MG63 (cell line): ENCODE measurements at places on chromosomes 6 and 20. TPM values are rescaled to one million over a fixed set of nuclear protein-coding genes. Genes with fewer than 3 reads are reported as not detected.

DNA sequence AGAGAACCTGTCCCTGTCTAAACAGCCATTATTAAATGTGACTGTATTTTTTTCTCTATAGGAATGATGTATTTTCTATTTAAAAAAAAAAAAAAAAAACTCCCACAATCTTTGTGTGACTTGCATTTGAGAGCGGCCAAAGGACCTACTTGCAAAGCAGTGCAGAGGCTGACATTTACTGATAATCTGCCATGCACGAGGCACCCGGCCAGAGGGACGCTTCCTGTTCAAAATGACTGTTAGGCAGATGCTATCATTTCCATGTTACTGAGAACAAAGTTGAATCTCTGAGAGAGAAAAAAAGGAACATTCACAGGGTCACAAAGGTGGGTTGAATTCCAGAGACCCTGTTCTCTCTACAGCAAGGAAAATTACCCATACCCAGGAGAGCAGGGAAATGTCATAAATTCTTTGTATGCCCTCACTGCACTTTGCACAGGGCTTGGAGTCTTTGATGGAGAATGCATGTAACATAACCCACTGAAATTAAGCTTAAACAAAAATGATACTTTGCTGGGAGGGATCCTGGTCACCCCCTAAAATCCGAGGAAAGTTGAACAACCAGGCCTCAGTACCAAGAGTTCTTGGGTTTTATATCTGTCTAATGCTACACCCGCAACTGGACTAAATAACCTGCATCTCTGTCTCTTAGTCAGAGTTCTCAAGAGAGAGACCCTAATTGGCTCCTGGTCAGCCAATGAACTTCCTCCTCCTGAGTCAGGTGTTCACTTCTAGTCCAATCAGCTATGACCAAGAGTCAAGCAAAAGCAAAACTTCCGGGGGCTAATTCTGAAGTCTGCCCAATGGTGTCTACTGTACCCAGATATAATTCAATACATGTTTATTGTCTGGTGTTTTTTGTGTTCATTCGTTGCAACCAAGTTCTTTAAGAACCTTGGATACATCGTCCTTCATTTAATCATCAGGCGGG lies 61.2 kb downstream of the GCLC start:
- DNase-seq = no peak

Gene WDR46
- 246 and 303 TPM in 2 replicates for total RNA-seq

Gene ATF6B
- total RNA-seq = 2.9 and 7.5 TPM in 2 replicates

DNA sequence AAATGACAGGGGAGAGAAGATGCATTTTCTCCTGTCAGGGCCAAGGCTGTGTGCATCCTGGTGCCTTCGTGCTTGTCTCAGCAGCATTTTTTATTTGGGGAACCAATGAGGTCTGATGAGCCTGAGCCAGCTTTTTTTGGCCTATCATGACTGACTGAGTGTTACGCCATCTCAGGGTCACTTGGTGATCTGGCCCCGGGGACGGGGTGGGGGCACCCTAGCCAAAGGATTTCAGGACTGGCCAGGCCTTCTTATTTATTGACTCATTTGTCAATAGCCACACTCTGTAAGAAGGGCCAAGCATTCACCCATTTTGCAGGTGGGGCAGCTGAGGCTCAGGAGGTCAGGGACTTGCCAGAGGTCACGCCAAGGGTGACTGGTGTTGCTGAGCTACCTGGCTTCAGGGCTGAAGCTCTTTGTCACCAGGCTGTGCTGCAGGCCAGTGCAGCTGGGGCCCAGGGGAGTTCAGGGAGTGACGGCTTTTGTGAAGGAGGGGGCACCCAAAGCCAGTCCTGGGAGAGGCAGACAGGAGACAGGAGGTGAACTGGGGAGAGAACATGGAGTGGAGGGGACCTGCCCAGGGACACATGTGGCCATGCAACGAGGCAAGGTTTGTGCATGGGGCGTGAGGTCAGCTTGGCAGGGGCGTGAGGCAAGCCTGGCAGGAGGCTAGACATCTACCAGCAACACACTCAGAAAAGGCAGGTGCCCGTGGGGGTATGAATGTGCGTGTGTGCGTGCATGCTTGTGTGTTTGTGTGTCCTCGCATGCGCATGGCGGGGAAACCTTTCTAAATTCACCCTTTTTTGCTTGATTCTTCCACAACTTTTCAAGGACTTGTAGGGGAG lies 31.1 kb downstream of the VSTM2L start:
- no peak for DNase-seq

DNA sequence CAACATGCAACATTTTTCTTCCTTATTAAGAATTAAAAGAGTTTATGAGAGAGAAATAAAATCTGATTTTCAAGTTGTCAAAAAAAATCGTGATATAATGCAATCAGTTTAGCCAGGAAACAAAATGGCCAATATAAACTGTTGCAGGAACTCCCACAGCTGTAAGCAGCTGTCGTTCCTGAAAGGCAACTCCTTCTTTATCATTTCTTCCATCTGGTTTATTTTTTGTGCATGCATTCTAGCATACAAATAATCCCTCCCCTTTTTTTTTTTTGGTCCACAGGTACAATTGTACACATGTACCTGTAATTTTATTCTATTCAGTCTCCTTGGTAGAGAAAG lies 19.7 kb downstream of the TRAF3IP2 start:
- DNase-seq = no peak
